ENCODE measurements at places on chromosomes 4 and X. TPM values are rescaled to one million over a fixed set of nuclear protein-coding genes. Genes with fewer than 3 reads are reported as not detected.

Gene FDCSP
- not detected for total RNA-seq

Gene GRK4
- 3.9 TPM for total RNA-seq

Gene FRG2
- total RNA-seq = not detected

Gene SULT1B1
- 1.2 TPM for total RNA-seq

Gene CTSO
- total RNA-seq = 41.4 TPM

Gene XPNPEP2
- 11.1 TPM for total RNA-seq

Gene DSPP
- not detected for total RNA-seq

Gene NR3C2
- 34.9 TPM for total RNA-seq

Gene TMEM271
- 0.41 TPM for total RNA-seq

Gene WDR17
- 4.8 TPM for total RNA-seq

Gene RAB9B
- total RNA-seq = 11.4 TPM

Gene STBD1
- 13.9 TPM for total RNA-seq

Gene CCKAR
- not detected for total RNA-seq

Gene IL13RA2
- not detected for total RNA-seq

Gene HSFX1
- 0.95 TPM for total RNA-seq

Gene TMEM35A
- 39.2 TPM for total RNA-seq

Gene SSX2B
- not detected for total RNA-seq

Gene SPATA18
- 1.8 TPM for total RNA-seq

Gene CDX4
- not detected for total RNA-seq

Gene ADH7
- total RNA-seq = not detected

Gene ACSL4
- 44.3 TPM for total RNA-seq

Gene SHROOM2
- total RNA-seq = 1.8 TPM

Gene DYNLT3
- 54.5 TPM for total RNA-seq

Gene FSTL5
- total RNA-seq = 1.2 TPM

Gene SPOCK3
- total RNA-seq = 1.4 TPM

Gene CENPE
- 1.4 TPM for total RNA-seq

Gene CLCN4
- total RNA-seq = 0.66 TPM

Gene SPANXB1
- total RNA-seq = not detected

Gene IGBP1
- total RNA-seq = 100 TPM

Gene UGT2B15
- not detected for total RNA-seq

Gene IL9R
- total RNA-seq = not detected

Gene IL21
- total RNA-seq = not detected

Gene AREG
- total RNA-seq = 12.5 TPM

Gene CT45A3
- total RNA-seq = not detected

Gene NLGN3
- 2.9 TPM for total RNA-seq

Gene GRPR
- 0.54 TPM for total RNA-seq

Gene DCAF4L1
- total RNA-seq = under 0.01 TPM

Gene GAB3
- 3.3 TPM for total RNA-seq
